Fibroblast of pulmonary artery (primary cell): ENCODE measurements at places on chromosomes 5 and 9.

GRCh38 chr5:78005021-78005785, 229.1 kb upstream of the TBCA start:
- DNase-seq: peak; percentile 53

- peak; percentile 46 for DNase-seq
Measured at GRCh38 chr5:143758750-143759149, 53.2 kb upstream of the HMHB1 start.

- no peak for DNase-seq
Measured at GRCh38 chr9:91241909-91242308, 119.8 kb downstream of the AUH start.

GRCh38 chr5:15366676-15367391, 133.1 kb upstream of the FBXL7 start:
- DNase-seq: peak; percentile 84

DNA sequence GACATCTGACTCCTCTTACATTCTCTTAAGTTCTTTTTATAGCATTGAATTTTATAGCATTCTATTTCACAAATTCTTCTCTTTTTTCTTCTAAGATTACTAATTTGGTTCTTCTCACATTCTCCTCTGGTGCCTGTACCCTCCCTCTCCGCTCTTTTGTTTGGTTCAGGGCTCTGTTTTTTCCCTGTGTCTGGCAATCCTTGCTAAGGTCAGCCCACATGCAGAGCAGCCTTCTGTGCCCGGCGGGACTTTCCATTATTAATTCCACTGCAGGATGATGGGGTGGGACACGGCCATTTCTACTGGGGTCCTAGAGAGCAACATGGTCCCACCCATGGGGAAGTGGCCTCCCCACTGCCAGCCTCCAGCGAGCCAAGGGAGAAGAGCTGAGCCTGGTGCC, 9.8 kb upstream of the TRAF2 start:
- DNase-seq: no peak

- DNase-seq: no peak
Measured at GRCh38 chr9:88571419-88571818, 36.4 kb downstream of the NXNL2 start.

- no peak for DNase-seq
Measured at GRCh38 chr9:127518091-127518856, 67.0 kb downstream of the LRSAM1 start.

- DNase-seq: no peak
Measured at GRCh38 chr9:81224166-81225081, 464.9 kb downstream of the TLE1 start.

DNA sequence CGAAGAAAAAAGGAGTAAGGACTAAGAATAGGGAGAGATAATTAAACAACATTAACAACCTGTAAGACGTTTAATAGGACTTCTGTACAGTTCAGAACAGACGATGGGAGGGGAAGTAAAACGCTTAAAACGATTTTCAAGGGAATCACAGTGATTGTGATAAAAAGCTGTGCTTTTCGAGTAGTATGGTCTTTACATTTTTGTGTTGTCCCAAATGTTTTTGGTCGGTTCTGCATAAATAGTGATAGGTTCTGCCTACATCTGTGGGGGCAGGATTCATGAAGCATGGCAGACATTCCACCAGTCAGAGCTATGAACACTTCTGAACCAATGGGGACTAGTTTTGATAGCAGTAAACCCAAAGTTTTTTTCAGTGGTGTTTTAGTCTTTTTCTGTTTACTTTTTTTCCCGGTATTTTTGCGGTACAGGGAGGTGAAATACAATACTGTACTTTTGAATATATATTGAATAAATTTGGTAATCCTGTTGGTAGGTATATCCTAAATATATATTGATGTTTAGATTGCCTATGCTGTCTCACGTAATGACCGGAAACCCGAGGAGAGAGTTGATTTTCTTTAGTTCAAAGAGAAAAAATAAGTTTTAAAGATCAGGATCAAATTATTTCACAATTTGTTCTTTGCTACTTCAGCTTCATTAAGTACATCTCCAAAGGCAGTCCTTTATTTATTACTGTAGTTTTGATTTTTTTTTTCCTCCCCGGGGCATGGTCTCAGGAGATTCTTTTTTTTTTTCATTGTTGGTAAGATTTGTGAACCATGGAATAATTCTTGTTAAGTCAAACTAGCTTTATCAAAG, 1.3 kb downstream of the ERBIN start:
- peak; percentile 70 for DNase-seq
